ENCODE measurements at places on chromosomes 7 and 10.

GRCh38 chr7:1140476-1141104, 19.4 kb downstream of the ZFAND2A start:
- no peak for DNase-seq

- no peak for DNase-seq
Observed at GRCh38 chr10:27625452-27626211, 120.0 kb downstream of the MKX start.

DNA sequence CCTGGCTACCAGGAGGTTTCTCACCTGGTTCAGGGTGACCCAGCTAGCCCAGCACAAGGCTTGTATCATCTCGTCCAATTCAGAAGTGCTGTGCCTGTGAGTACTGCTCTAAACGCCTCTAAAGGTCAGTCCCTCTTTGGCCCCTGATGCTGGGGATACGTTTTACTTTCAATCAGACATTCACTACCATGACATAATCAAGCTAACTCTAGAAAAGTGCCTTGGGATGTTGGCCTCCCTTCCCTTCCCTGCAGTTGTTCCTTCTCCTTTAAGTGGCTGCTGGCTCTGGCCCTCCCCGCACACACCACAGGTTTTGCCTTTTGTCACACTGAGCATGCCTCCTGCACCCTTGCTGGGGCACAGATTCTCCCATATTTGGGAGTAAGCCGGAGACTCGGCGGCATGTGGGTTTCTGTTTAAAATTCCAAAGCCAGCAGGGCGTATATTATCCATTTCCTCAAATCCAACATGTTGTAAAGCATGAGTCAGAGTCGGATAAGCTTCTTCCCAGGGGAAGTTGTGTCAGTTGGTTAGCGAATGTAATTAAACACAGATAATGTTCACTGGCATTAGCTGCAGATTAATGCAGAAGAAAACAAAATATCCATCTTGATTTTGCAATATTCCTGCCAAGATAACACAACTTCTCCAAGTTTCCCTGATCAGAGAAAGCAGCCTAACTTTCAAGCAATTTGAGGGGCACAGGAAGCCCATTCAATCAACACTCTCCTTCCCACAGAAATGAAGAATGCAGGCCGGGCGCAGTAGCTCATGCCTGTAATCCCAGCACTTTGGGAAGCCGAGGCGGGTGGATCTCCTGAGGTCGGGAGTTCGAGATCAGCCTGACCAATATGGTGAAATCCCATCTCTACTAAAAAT, 31.8 kb upstream of the VCL start:
- peak; percentile 86 for DNase-seq

DNA sequence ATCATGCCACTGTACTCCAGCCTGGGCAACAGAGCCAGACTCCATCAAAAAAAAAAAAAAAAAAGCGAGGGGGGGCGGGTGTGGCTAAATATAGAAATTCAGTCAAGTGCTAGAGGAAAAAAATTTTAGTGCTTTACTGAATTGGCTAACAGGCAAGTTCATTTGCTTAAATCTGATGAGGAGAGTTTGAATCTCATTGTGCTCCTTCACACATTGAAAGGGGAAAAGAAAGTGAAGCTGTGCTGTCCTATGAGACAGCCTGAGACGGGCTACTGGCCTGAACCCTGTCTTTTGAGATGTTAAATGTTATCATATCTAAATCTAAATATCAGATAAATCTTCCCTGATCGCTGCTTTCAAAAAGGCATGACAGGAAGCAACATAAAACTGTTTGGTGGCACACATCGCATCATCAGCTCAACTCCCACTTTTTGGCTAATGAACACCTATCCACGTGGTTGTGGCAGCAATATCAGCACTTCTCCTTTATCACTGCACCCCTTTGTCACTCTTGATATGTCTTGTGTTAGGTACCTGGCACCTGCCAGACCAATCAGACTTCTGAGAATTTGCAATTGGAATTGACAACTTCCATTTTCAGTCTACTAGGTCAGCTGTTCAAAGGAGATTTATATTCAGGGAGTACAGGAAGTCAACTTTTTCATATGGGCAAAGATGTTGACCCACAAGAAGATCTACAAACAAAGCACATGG, 14.0 kb upstream of the IFIT1B start:
- no peak for DNase-seq

GRCh38 chr10:122292376-122292775, 21.3 kb downstream of the BTBD16 start:
- no peak for DNase-seq

DNA sequence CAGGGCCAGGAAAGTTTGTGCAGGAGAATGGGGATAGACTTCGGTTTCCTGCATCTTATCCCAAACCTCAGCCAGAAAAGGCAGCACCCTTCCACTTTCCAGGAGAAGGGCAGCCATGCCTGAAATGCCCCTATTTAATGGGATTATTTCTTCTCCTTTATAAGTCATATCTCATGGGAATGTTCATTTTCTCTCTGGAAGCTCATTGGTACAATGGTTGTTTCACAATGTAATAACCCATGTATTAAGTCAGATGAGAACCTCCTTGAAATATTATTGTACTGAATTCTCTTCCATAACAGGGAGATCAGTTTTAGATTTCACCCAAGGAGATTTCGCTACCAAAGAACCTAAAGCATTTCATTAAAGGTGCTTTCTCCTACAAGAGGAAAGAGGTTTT, 457.5 kb downstream of the KCNMA1 start:
- DNase-seq: no peak

- no peak for DNase-seq
Observed at GRCh38 chr10:108894402-108895301, 1028.7 kb downstream of the XPNPEP1 start.

GRCh38 chr10:18233775-18234174, 93.6 kb downstream of the CACNB2 start:
- DNase-seq: no peak

DNA sequence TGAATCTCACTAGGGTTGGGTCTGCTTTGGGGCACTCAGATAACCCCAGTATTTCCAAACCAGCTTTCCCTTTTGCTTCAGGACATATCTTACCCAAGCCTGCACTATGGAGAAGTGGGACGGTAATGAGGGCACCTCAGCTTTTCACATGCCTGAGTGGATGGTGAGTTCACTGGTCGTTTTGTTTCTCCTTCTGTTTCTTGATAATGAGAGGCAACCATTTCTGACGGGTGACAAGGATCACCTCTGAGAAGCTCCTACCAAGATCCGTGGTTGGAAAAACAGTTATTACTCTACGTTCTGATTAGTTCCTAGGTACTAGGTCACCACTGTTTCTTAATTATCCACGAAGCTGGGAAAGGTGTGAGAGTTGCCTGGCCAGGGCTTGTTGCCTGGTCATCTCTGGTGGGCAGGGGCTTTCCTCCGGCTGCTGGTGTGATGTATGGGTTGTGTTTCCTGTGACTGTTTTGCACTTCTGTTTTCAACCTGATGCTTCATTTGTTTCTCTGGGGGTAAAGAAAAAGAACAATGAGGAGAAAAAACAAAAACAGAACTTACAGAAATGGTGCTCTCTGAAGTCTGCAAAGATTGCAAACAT, 65.7 kb upstream of the STRIP2 start:
- no peak for DNase-seq

Measured in left kidney (tissue), 8 donors.